Activated naive CD8-positive, alpha-beta T cell treated with anti-CD3 and anti-CD28 coated beads, Interleukin-2, amount 10 ng/mL, durations not matched to agents 7 days and 5 days (primary cell): ENCODE measurements at places on chromosomes 2 and 18.

- H3K27ac ChIP-seq: no peak overlapping the region
- H3K27me3 ChIP-seq: no peaks in the 10 kb centered on the region
- no peaks in the 10 kb centered on the region for H3K36me3 ChIP-seq
- no peak for DNase-seq
- no peaks in the 10 kb centered on the region for H3K4me1 ChIP-seq
- no peak overlapping the region for H3K4me3 ChIP-seq
These were observed 415.3 kb downstream of the ZNF521 start for GRCh38 chr18:24936691-24937090.

DNA sequence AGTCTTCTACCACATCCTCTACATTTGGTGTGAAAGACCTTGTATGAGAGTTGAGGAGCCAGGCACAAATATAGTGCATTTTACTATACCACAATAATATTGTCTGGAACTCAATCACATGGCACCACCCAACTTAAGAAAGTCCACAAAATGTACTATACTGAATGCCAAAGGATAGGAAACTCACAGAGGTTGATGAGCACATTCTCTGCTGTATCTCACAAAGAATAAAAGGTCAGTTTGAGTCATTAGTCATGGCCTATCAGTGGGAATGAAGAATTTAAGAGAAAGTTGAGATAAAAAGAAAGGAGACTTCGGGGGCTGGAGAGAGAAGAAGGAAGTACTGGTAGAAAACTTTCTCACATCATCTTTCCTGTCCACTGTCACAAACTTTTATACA, 134.3 kb downstream of the RDH14 start:
- no peak overlapping the region for H3K27ac ChIP-seq
- no peaks in the 10 kb centered on the region for H3K36me3 ChIP-seq
- no peak for DNase-seq

GRCh38 chr2:20868377-20868776, 45.5 kb upstream of the LDAH start:
- H3K4me1 ChIP-seq: peaks cover 7% of the 10 kb centered on the region
- no peaks in the 10 kb centered on the region for H3K36me3 ChIP-seq
- no peak overlapping the region for H3K4me3 ChIP-seq
- H3K27ac ChIP-seq: no peak overlapping the region
- peak; percentile 54 for DNase-seq

DNA sequence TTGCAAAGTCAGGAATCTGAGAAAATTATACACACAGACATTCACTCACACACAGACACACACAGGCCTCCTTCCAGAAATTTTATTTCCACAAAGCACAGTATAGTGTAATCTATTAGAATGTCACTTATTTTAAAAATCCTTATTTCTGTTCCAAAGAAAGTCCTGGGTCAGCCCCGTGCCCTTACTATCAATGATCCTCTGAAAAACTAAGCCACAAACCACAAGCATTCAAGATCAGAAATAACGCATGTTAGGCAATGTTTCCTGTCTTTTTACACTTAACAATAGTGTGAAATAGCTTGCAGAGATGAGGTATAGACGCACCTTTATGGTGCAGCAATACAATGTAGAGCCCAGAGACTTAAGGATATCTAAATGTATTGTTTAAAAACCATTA, 25.8 kb downstream of the TBC1D8 start:
- no peak overlapping the region for H3K27ac ChIP-seq
- peaks cover 7% of the 10 kb centered on the region for H3K27me3 ChIP-seq
- H3K4me1 ChIP-seq: peaks cover 7% of the 10 kb centered on the region
- H3K4me3 ChIP-seq: no peak overlapping the region
- no peaks in the 10 kb centered on the region for H3K36me3 ChIP-seq

DNA sequence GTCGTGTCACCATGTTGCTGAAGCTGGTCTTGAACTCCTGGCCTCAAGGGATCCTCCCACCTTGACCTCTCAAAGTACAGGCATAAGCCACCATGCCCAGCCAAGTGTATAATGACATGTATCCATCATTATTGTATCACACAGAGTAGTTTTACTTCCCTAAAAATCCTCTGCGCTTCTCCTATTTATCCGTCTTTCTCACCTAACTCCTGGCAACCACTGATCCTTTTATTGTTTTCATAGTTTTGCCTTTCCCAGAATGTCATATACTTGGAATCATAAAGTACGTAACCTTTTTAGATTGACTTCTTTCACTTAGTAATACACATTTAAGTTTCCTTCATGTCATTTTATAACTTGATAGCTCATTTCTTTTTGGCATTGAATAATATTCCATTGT, 51.0 kb downstream of the ZC3H15 start:
- no peak overlapping the region for H3K27ac ChIP-seq
- no peaks in the 10 kb centered on the region for H3K4me1 ChIP-seq
- DNase-seq: no peak
- no peak overlapping the region for H3K4me3 ChIP-seq
- H3K27me3 ChIP-seq: peaks cover 2% of the 10 kb centered on the region

GRCh38 chr2:212915121-212915782, 236.2 kb downstream of the IKZF2 start:
- no peaks in the 10 kb centered on the region for H3K36me3 ChIP-seq
- no peak overlapping the region for H3K4me3 ChIP-seq
- peak overlapping the region; percentile 14 for H3K27ac ChIP-seq

- H3K27me3 ChIP-seq: peaks cover 13% of the 10 kb centered on the region
- no peak overlapping the region for H3K4me3 ChIP-seq
- no peak overlapping the region for H3K27ac ChIP-seq
- H3K36me3 ChIP-seq: no peaks in the 10 kb centered on the region
- peaks cover 28% of the 10 kb centered on the region for H3K4me1 ChIP-seq
- no peak for DNase-seq
These were observed 36.6 kb downstream of the LONRF2 start for GRCh38 chr2:100285691-100286090.

DNA sequence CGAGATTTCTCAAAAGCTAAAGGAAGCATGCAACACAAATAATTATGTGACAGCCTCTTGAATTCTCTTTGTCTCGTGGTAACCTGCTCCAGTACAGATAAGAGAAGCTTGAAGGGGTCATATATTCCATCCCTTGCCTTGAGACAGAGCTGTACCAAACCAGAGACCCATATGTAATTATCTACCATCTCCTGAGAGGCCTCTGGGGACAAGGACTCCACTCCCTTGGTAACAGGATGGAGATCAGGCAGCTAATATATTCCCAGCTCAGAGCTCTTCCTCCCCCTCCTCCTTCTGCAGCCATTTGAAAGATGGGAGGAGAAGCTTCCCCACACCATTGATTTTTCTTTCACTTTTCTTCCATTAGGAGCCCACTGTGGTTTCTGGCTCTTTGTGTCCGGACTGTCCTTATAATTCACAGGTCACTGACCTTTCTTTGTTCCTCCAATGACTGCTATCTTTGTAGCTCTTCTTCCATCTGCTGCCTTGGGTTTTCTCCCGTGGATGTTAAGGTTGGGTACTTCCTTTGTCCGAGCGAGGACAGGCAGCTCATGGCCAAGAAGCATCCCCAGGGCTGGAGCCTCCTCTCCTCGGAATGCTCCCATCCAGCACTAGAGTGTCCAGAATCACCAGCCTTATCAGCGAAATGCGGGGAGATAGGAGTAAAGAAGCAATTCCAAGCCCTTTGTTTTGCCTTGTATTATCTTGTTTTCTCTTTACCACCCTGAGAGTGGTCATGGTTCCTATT, 72.6 kb upstream of the STPG4 start:
- H3K27ac ChIP-seq: no peak overlapping the region
- peaks cover 4% of the 10 kb centered on the region for H3K27me3 ChIP-seq
- H3K36me3 ChIP-seq: no peaks in the 10 kb centered on the region
- peaks cover 4% of the 10 kb centered on the region for H3K4me1 ChIP-seq
- H3K4me3 ChIP-seq: no peak overlapping the region

DNA sequence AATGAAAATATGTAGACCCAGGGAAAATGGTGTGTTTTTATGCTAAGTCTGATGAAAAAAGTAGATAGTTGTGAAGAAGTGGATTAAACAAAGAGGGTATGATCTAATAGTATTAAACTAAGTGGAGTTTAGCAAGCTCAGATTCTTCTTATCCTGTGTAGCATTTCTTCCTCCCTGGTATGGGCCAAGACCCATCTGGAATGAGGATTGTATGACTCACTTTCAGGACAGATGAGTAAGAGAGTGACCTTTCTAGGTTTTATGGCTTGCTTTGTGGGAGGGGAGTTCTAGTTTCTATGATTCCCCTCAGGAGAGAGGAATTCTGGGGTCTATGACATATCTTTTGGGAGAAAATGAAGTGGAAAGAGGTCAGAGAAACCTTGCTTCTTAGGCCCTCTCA, 550.1 kb downstream of the SPAG16 start:
- H3K27me3 ChIP-seq: no peaks in the 10 kb centered on the region
- H3K36me3 ChIP-seq: no peaks in the 10 kb centered on the region
- H3K27ac ChIP-seq: no peak overlapping the region
- no peak for DNase-seq
- H3K4me3 ChIP-seq: no peak overlapping the region

GRCh38 chr2:12429779-12430406, 286.8 kb upstream of the TRIB2 start:
- H3K27ac ChIP-seq: peak overlapping the region; percentile 52
- peak overlapping the region; percentile 41 for H3K4me3 ChIP-seq
- peaks cover 8% of the 10 kb centered on the region for H3K4me1 ChIP-seq
- H3K27me3 ChIP-seq: no peaks in the 10 kb centered on the region

GRCh38 chr2:150296770-150297546, 190.5 kb downstream of the RND3 start:
- no peak overlapping the region for H3K4me3 ChIP-seq
- DNase-seq: no peak
- H3K27ac ChIP-seq: no peak overlapping the region
- no peaks in the 10 kb centered on the region for H3K27me3 ChIP-seq
- no peaks in the 10 kb centered on the region for H3K36me3 ChIP-seq

GRCh38 chr2:68390586-68390985, 25.5 kb downstream of the PLEK start:
- peaks cover 2% of the 10 kb centered on the region for H3K27me3 ChIP-seq
- no peak overlapping the region for H3K27ac ChIP-seq
- H3K4me3 ChIP-seq: no peak overlapping the region

DNA sequence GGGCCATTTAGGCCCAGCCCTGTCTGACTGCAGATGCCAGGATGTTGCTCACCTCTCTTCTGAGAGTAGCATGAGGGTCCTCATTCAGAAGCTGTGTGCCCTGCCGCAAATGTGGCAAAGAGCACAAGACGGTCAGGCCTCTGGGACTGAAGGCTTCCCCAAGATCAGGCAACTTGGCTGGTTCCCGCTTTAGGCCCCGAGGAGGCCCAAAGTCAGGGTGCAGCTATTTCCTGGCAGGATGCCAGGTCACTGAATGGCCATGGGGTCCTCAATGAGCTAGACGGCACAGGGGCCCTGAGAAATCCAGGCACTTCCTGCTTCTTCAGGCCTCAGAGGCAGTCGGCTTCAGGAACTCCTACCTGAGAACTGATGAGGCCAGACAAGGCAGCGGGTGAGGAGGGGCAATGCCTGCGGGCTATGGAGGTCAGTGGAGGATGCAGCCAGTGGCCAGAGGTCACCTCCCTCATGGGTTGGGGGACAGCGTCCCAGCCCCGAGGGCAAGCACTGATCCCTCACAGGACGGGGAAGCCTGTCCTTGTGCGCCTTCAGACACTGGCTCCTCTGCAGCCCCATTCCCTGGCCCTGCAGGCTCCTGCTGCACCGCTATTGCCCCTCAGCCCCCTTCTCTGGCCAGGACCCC, 44.9 kb downstream of the LMAN2L start:
- no peaks in the 10 kb centered on the region for H3K27me3 ChIP-seq
- no peaks in the 10 kb centered on the region for H3K4me1 ChIP-seq
- H3K27ac ChIP-seq: no peak overlapping the region
- H3K36me3 ChIP-seq: no peaks in the 10 kb centered on the region

- H3K4me3 ChIP-seq: peak overlapping the region; percentile 75
- H3K27me3 ChIP-seq: peaks cover 15% of the 10 kb centered on the region
- peaks cover 46% of the 10 kb centered on the region for H3K4me1 ChIP-seq
- H3K27ac ChIP-seq: peak overlapping the region; percentile 91
These were observed 26.0 kb upstream of the FOSL2 start for GRCh38 chr2:28366496-28367282.

DNA sequence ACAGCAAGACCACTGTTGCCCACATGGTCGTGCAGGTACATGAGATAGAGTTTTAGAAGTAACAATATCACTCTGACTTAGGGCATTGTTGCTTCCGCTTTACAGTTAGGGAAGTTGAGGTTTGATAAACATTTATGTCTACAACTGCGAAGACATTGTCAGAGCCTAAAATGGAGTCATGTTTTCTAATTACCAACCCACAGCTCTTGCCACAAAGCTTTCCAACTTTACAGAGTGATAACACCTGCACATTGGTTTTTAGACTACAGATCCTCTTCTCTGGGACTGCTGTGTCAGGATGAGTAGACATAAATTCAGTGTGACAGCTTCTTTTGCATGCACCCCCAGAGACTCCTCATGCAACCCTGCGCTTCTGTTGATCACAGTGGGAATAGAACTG, 119.0 kb downstream of the FEZ2 start:
- no peak overlapping the region for H3K4me3 ChIP-seq
- DNase-seq: no peak
- H3K27ac ChIP-seq: no peak overlapping the region
- no peaks in the 10 kb centered on the region for H3K27me3 ChIP-seq

GRCh38 chr2:206890926-206891325, 48.4 kb upstream of the CPO start:
- H3K27me3 ChIP-seq: no peaks in the 10 kb centered on the region
- no peak overlapping the region for H3K4me3 ChIP-seq
- DNase-seq: no peak
- no peaks in the 10 kb centered on the region for H3K4me1 ChIP-seq
- peaks cover 2% of the 10 kb centered on the region for H3K36me3 ChIP-seq

- no peak for DNase-seq
- no peaks in the 10 kb centered on the region for H3K36me3 ChIP-seq
- no peak overlapping the region for H3K27ac ChIP-seq
- H3K4me1 ChIP-seq: no peaks in the 10 kb centered on the region
These were observed 130.4 kb upstream of the DSEL start for GRCh38 chr18:67646890-67647289.

DNA sequence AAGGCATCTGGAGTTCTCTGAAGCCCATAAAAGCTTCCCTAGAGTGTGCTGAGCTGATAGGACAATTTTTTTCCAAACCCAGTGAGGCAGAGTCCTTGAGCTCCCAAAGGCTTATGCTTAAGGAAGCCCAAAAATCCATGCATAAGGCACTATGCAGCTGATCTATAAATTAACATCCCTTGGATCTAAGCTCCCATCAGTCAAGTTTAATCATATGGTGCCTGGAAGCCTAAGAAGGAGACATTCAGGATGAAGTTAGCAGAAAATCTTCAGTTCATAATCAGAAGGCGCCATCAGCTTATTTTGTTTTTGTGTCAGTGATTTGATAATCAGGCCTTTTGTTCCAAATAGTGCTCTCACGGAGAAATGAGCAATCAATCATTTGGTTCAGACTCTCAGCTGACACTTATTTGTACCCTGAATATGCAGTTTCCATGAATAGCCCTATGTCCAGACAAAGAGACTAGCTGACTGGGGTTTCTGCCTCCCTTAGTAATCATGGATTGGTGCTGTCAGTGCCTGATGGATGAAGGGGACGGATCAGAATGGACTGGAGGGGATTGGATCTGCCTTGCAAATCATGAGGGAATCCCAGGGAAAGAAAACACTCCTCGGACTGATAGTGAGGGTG, 464.8 kb upstream of the RGPD4 start:
- H3K4me3 ChIP-seq: no peak overlapping the region
- H3K4me1 ChIP-seq: no peaks in the 10 kb centered on the region
- no peaks in the 10 kb centered on the region for H3K36me3 ChIP-seq
- H3K27me3 ChIP-seq: no peaks in the 10 kb centered on the region
- no peak overlapping the region for H3K27ac ChIP-seq
- no peak for DNase-seq

- no peak overlapping the region for H3K4me3 ChIP-seq
- no peak for DNase-seq
- H3K4me1 ChIP-seq: no peaks in the 10 kb centered on the region
- H3K27ac ChIP-seq: no peak overlapping the region
- H3K36me3 ChIP-seq: no peaks in the 10 kb centered on the region
These were observed 100.7 kb downstream of the MAIP1 start for GRCh38 chr2:200056105-200056504.

GRCh38 chr18:33239298-33239697, 201.2 kb downstream of the CCDC178 start:
- DNase-seq: no peak
- peaks cover 1% of the 10 kb centered on the region for H3K36me3 ChIP-seq
- no peaks in the 10 kb centered on the region for H3K27me3 ChIP-seq
